ENCODE measurements at places on chromosomes 4 and X.

DNA sequence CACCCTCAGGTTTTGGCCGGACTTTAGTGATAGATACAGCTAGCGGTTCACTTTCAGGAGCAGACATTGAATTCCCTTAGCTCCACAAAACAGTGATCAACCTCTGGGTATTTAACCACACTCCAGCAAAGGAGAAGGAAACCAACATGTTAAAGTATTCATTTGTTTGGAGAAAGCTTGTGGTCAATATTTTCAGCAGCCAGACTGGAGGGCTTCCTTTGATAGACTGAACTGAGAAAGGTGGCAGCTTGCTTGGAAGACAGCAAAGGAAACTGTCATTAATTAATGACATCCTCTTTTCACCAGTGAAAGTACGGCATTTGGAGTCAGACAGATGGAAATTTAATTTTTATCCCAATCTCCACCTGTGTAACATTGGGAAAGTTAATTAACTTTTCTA lies 289.1 kb upstream of the CLNK start:
- DNase-seq, result no peak

DNA sequence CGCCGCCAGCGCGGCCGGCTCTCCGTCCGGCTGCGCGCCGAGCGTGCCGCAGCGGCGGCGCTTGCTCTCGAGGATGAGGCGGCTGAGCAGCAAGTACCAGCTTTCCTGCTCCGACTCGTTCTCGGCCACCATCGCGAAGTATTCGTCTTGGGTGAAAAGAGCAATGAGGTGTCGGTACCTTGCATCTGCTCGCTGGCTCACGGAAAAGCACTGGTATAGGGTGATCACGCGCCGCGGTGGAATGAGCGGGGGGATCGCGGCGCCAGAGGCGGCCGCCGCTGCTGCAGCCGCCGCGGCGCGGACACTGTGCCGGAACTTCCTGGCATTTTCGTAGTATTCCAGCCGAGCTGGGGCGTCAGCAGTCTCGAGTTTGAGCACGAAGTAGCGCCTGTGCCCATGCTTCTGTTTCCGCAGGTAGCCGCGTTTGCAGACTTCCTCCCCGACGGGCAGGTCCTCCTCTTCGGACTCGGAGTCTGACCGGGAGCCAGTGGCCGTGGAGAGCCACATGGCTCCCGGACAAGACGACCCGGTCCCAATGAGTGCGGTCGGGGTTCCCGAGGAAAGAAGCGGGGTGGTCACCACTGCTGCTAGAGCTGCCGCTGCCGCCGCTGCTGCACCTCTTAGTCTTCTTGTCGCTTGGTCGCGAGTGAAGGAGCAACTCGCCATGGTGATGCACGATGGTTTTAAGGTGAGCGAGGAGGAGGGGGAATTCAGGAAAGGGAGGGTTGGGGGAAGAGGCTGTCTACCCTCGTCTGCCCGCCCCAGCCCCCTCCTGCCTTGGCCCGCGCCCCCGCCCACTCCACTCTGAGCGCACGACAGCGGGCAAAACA lies 469 bp downstream of the IRS4 start:
- DNase-seq, result no peak

- DNase-seq, result no peak
Observed at GRCh38 chr4:128311659-128312403, 24.2 kb upstream of the PGRMC2 start.

DNA sequence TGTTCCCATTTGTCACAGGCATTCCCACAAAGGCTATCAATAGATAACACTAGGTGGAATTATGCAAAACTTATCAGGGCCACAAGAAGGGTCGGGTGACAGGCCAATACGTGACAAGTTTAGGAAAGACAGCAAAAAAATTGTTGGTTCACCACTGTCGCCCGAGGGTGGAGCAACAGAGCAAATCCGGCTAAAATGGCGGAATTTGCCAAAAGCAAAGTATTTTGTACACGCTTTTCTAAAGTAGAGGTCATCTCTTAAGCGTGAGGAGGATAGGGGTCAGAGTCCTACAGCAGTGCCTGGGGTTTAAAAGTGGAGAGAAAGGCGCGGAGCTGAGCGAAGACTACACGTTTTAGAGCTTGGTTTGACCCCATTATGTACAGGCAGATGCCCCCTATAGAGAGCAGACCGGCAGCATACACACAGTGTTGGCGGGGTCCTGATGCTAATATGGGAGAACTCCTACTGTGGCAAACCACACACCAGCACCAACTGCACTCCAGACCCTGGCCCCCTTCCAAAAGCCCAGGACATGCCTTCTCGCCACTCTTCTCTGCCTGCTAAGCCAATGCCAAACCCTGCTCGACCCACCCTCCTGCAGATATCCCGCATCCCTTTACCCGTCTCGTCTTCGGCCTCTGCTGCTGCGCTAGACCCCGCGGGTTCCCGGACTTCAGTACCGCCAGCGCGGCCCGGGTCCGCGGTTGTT lies 733 bp downstream of the CCNA2 start:
- peak; percentile 32 for DNase-seq

- peak; percentile 13 for DNase-seq
Observed at GRCh38 chr4:69823481-69824186, 36.3 kb downstream of the SULT1E1 start.

- no peak for DNase-seq
Observed at GRCh38 chrX:32948130-32948529, 263.2 kb downstream of the DMD start.

- no peak for DNase-seq
Observed at GRCh38 chr4:111066887-111067286, 444.0 kb upstream of the PITX2 start.

DNA sequence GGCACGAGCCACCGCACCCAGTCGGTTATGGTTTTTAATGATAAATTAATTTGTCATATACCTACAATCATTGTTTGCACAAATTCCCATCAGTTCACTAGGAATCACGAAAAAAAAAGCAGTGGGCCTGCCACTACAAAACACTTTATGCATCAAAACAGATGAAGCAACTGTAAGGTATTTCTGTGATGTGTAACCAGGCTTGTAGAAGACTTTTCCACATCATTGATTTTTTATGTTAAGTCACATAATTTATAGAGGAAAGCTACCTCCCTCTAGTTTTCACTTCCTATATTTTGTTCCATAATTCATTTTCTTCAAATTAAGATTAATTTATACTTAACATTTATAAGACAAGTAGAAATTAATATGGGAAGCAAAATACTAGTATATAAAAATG lies 6.7 kb upstream of the FAM200B start:
- no peak for DNase-seq

GRCh38 chr4:127140306-127140705 lies 492.5 kb upstream of the INTU start:
- no peak for DNase-seq

GRCh38 chr4:28373601-28374000 lies 1513.0 kb downstream of the STIM2 start:
- DNase-seq, result no peak

- DNase-seq, result no peak
Observed at GRCh38 chrX:51332188-51332942, at the start of gene NUDT10. TSS of gene NUDT10 (plus strand) at chrX:51332822. CDS start at chrX:51332966, 144 bp downstream.

DNA sequence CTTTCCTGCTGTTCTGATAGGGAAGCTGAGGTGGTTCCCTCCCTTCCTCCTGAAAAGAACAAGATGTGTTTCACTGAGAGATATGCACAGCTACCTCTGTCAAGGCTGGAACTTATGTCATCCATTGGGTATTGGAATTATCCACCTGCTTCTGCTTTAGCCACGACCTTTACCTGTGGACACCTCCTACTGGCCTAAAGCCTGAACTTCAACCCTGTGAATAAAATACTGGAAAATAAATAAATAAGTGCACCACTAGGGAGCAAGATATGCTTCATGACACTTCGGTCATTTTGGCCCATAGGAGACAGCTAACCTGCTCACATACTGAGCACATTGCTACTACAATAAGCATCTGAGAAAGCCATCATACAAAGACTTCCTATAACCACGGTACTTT lies 419.9 kb upstream of the NWD2 start:
- DNase-seq, result no peak

DNA sequence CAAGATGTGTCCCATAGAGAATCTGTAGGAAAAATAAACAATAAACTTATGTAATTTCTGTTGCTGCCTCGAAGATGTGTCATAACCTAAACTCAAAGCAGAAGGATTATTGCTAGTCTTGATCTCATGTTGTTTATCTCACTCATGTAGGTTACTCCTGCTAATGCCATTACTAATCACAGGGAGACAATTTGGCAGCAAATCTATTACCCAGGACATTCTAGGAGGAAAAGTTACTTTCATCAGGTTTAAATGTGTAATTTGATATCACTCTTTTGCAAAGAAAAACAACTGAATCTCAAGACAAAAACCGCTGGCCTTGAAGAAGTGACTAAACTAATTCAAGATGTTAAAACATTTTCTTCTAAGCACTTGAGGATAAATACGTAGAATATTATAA lies 34.0 kb downstream of the LDOC1 start:
- no peak for DNase-seq
